A549 treated with dexamethasone at 1 μM for 4 hours (cell line): ENCODE measurements at places on chromosomes 3 and 15. TPM values are rescaled to one million over a fixed set of nuclear protein-coding genes. Genes with fewer than 3 reads are reported as not detected.

GRAMD1C gene
- 0.52 to 1.8 TPM (median 0.72 TPM) in 5 replicates for total RNA-seq

DNAJA4 gene
- total RNA-seq: 0.02 to 0.09 TPM (median 0.07 TPM) in 3 of 5 replicates, not detected in the others

ARL8B gene
- 57.8 to 74.8 TPM (median 66.0 TPM) in 5 replicates for total RNA-seq

SLC12A1 gene
- total RNA-seq: not detected in 5 replicates

HDC gene
- 0.05 to 0.09 TPM (median 0.08 TPM) in 4 of 5 replicates, not detected in the other for total RNA-seq

ABI3BP gene
- total RNA-seq: 0.97 to 2.7 TPM (median 1.4 TPM) in 5 replicates

LCTL gene
- not detected in 5 replicates for total RNA-seq

SAMMSON gene
- total RNA-seq: not detected in 5 replicates

ZFAND6 gene
- 95.7 to 111 TPM (median 97.3 TPM) in 5 replicates for total RNA-seq

CCK gene
- 1.6 to 2.6 TPM (median 1.7 TPM) in 5 replicates for total RNA-seq

CILP gene
- total RNA-seq: 0.60 to 0.79 TPM (median 0.71 TPM) in 5 replicates

SMCO1 gene
- not detected in 5 replicates for total RNA-seq

GOLGA8K gene
- 0.34 to 1.2 TPM (median 0.62 TPM) in 5 replicates for total RNA-seq

CIB2 gene
- 27.4 to 28.1 TPM (median 27.9 TPM) in 5 replicates for total RNA-seq

ADCY5 gene
- 0.45 to 1.1 TPM (median 0.56 TPM) in 5 replicates for total RNA-seq

MAP1A gene
- 0.45 to 0.74 TPM (median 0.64 TPM) in 5 replicates for total RNA-seq

UBA7 gene
- total RNA-seq: 0.25 to 0.72 TPM (median 0.26 TPM) in 5 replicates

EFCC1 gene
- not detected in 5 replicates for total RNA-seq

SYNPR gene
- not detected in 5 replicates for total RNA-seq

MYEF2 gene
- 12.8 to 17.4 TPM (median 15.6 TPM) in 5 replicates for total RNA-seq

XXYLT1 gene
- 10.6 to 12.7 TPM (median 11.4 TPM) in 5 replicates for total RNA-seq

STIMATE gene
- total RNA-seq: 7.3 to 9.2 TPM (median 8.8 TPM) in 5 replicates

ADGRG7 gene
- not detected in 5 replicates for total RNA-seq

TRH gene
- total RNA-seq: not detected in 5 replicates

GRAMD2A gene
- total RNA-seq: 0.07 to 0.27 TPM (median 0.16 TPM) in 5 replicates

ACTC1 gene
- total RNA-seq: 0.18 to 0.54 TPM (median 0.35 TPM) in 5 replicates

SATB1 gene
- total RNA-seq: 0.05 to 0.16 TPM in 2 of 5 replicates, not detected in the others

PLIN1 gene
- total RNA-seq: 0.06 to 0.09 TPM (median 0.08 TPM) in 5 replicates

SUSD5 gene
- total RNA-seq: 2.9 to 4.3 TPM (median 3.7 TPM) in 5 replicates

SCN5A gene
- 0.40 to 0.86 TPM (median 0.62 TPM) in 5 replicates for total RNA-seq

FETUB gene
- 0.13 to 0.38 TPM (median 0.23 TPM) in 5 replicates for total RNA-seq

GOLGA8J gene
- total RNA-seq: not detected in 5 replicates

MCTP2 gene
- total RNA-seq: not detected in 5 replicates

CPN2 gene
- total RNA-seq: not detected in 5 replicates

POC1A gene
- 15.8 to 19.0 TPM (median 18.2 TPM) in 5 replicates for total RNA-seq

OXTR gene
- 8.9 to 11.9 TPM (median 10.9 TPM) in 5 replicates for total RNA-seq

RBP2 gene
- total RNA-seq: not detected in 5 replicates
